ENCODE measurements at places on chromosomes 5 and 9.

DNA sequence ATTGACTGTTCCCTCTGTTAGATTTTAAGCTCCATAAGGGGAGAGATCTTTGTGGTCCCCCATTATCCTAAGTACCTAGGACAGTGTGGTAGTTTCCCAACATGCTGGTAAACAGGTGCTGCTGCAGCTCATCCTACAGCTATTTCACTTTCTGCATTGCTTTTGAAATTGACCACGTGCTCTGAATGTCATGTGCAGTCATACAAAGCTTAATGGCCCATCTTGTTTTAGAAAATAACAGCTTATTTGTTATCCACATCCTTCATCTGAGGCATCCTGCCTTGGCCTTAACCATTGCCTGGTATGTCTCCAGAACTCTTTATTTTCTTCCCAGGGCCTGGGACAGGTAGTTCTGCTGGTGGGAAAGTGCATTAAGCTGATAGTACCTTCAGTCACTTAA is 14.7 kb downstream of the PIK3R1 start:
- DNase-seq: no peak

GRCh38 chr5:95261437-95262175 is 23.3 kb downstream of the MCTP1 start:
- no peak for DNase-seq

- DNase-seq: no peak
These were observed 15.5 kb upstream of the FAM120AOS start for GRCh38 chr9:93468763-93469456.

- no peak for DNase-seq
These were observed 8.0 kb downstream of the VDAC1 start for GRCh38 chr5:133996683-133997252.

DNA sequence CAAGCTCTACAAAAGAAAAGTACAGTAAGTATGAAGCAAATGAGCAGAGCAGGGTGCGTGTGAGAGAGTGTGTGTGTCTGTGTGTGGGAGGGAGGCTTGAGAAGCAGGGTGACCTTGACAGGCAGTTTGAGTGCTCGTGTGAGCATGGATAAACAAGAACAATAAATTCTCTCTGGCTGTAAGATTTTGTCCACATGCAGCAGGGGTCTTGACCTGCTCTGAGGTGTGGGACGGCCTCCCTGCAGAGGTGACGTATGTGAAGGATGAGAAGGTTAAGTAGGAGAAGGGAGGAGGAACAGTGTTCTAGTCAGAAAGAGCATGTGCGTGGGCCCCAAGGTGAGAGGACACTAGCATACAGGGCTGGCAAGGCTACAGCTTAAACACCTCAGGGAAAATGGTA is 49.0 kb downstream of the SPTLC1 start:
- DNase-seq: no peak

DNA sequence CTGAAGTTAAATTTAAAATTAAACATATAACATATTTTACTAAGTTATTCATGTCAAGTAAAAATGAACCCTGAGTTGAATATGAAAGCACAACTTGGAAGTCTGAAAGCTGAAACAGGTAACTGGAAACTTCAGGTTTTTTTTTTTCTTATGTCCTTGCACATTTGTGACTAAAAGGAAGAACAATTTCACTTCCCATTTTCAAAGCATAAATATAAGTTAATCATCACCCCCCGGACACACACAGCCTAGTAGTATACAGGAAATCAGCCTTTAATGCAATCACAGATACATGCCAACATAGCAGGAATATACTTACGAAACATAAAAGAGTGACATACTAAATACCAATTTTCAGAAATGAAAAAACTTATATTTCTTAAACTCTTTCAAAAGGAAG is 225.9 kb downstream of the RFX3 start:
- no peak for DNase-seq
